ENCODE measurements at places on chromosomes 16 and 17. TPM values are rescaled to one million over a fixed set of nuclear protein-coding genes. Genes with fewer than 3 reads are reported as not detected.

GRCh38 chr16:64626776-64627175 lies 495.1 kb downstream of the CDH11 start:
- no peak for DNase-seq

DNA sequence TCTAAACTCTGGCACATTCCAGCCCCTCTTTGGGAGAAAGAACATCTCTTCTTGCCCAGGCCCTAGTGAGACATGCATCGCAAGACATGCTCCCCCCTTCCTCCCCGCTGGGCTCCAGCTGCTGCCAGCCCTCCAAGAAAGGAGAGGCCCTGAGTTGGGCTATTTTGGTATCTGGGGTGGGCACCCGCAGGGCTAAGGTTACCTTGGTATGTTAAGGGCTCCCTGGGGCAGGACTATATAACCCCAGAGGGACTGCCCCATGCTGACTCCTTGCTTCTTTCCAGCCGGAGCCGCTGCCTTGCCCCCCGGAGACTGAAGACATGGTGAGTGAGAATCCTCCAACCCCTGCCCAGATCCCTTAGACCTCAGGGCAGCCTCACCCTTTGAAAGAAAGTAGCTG lies at the start of gene MYL11:
MYL11 (plus strand) TSS at position 265 of the 400 bp plus-strand sequence; CDS start at position 321, 56 bp downstream.
- no peak for DNase-seq

DNA sequence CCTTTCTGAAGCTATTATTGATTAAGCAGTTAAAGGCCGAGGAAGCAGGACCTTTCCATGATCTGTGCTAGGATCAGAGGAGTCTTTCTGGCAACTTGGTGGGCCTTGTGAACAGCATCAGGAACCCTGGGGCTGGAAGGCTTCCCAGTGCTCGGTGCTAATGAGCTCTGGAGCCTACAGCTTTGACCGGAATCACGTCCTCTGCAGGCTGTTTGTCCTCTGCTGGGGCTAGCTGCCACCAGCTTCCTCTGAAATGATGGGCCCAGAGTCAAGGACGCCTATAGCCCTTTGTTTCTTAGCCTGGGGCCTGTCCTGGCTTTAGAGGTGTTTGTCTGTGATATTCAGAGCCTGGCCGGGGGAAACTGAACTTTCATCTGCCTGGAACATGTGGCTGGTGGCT lies 111.6 kb downstream of the SHISA9 start:
- DNase-seq: no peak

DNA sequence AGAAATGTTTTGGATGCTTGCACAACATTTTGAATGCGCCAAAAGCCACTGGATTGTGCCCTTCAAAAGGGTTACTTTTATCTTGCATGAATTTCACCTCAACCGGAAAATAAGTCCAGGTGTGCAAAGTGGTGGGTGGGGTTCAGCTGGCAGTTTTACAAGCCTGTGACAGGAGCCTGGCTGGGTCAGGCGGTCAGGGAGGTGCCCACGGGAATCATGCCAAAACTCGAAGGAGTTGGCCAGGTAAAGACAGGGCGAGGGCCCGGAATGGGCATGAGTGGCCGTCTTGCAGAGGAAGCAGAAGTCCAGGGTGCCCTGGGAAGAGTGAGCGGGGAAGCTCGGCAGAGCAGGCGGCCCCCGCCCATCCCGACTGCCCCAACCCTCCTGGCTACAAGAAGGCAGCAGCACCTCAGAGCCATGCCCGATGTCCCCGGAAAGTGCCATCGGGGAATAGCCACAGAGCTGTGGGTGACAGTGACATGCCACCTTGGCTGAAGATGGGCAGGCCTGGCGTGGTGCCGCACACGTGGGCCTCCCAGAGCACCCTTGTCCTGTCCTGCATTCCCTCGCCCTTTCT lies 19.1 kb upstream of the CACNG1 start:
- DNase-seq: no peak

DNA sequence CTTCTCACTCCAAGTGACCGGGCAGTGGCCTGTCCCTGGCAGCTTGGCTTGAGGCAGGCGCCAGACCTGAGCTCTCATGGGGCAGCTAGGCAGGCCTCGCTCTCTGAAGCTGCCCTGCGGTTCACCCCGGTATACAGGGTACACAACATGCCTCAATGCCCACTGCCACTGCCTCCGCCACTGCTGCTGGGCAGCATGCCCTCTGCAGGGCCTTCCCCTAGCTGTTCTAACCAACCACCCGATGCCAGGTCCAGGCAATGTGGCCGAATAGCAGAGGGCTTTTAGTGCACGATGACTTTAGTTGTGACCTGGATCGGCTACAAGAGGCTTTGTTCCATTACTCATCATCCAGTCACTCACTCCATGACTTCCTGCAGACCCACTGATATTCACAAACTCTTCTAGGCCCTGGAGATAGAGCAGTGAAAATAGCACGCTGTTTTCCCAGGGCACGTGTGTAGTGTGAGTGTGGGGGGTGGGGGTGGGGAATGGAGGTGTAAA lies 19.7 kb downstream of the CDC42EP4 start:
- no peak for DNase-seq

Gene PRSS21
- 0.53 TPM for total RNA-seq

Gene KCNJ12
- not detected for total RNA-seq
